IMR-90 (cell line): ENCODE measurements at places on chromosomes 1 and 21. TPM values are rescaled to one million over a fixed set of nuclear protein-coding genes. Genes with fewer than 3 reads are reported as not detected.

The CD34 gene
- 0.14 and 0.16 TPM in 2 replicates for polyA plus RNA-seq

The LRRC53 gene
- polyA plus RNA-seq, result not detected in 2 replicates

DNA sequence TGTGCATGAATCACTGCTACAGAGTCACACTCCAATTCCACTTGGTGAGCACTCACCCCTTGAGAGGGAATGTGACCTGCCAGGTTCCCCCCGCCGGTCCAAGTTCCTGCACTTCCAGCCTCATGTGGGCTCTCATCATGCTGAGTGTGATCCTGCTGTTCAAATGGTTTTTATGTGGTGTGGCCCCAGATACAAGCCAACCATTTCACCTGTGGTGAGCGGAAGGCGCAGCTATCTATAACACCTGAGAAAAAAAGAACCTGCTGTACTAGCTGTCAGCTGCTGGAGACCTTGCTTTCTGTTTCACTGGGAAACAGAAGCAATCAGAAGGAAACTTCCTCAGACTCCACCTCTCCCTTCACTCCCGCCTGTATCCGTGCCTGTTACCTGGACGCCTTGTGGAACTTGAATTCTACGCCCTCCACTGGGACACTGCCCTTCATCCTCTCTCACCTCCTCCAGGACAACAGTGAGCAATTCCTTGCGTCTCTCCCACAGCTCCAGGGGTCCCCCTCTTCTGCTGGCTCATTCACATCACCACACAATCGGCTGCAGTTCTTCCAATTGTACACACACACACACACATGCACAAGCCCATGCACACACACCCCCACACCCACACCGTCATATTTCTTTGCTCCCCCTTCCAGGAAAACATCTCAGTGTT is 64.4 kb upstream of the RPL11 start:
- no peak for DNase-seq

GRCh38 chr1:85404408-85404807 is 60.6 kb downstream of the DDAH1 start:
- no peak for DNase-seq

DNA sequence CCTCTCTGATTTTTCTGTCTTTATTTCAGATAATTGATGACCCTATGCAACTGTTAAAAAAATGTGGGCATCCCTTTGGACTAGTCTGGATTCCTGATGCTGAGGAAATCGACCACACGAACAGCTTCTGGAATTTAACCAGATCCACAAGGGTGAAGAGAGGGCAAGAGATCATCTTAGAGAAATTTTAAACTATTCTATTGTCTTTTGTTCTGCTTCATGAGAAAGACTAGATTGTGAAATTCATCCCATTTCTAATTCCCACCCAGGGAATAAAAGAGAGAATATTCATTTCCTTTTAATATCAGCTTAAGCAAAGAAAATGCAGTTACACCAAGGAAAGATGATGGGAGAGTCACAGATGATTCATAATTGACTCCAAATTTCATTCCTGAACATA is 71.8 kb downstream of the DUSP10 start:
- DNase-seq, result no peak

DNA sequence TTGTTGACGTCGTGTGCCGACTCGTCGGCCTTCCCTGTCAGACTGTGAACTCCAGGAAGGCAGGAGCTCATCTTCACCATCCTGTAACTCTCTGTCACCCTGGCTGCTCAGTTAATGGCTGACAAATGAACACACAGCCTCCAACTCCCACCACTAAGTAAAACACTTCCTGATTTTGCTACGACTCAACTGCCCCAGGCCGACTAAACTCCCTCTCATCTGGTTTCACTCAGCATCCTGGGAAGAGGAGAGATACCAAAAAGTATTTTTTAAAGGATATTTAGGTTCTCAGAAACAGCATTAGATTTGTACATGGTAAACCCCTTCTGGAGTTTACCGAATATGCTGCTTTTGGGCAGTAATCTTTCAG is 18.2 kb upstream of the LHX4 start:
- DNase-seq, result no peak

GRCh38 chr1:13699510-13699909 is 478 bp upstream of the PRDM2 start:
- DNase-seq, result no peak

- DNase-seq, result no peak
Measured at GRCh38 chr1:10734375-10734774, 62.1 kb downstream of the CASZ1 start.

DNA sequence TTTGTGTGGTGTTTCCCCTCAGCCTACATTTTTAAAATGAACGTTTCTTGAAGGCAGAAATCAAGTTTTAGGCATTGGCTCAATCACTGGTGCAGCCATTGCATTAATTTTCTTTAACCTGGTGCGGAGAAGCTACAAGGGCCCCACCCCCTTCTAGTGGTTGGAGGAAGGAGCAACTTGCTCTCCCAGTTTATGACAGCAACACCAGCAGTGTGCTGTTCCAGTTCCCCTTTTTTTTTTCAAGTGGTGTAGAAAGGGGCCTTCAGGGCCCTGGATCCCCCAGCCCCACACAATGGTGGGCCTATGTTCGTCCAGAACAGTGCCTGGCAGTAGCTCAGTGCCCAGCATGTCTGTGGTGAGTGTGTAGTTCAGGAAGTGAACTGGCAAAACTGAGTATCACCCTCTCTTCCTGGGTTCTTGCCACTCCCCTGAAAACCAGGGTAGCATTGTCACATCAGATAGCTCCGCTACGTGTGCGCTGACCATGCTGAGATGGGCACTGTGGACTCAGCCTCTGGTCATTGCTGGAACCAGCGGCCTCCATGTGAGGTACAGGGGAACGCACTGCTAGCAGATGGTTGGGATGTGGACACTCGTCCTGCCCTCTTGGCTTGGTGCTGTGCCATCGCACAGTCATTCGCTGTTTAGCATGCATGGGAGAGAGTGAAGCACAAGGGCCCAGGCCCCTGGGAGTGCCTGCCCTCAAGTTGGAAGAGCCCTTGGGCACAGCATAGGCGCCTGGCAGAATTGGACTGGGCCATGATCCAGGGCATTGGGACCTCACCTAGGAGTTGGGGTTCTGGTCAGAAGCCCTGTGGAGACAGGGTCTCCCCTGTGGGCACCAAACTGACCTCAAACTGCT is 7.2 kb downstream of the ARF1 start:
- no peak for DNase-seq

GRCh38 chr21:38759413-38759812 is 46.3 kb upstream of the ETS2 start:
- no peak for DNase-seq

DNA sequence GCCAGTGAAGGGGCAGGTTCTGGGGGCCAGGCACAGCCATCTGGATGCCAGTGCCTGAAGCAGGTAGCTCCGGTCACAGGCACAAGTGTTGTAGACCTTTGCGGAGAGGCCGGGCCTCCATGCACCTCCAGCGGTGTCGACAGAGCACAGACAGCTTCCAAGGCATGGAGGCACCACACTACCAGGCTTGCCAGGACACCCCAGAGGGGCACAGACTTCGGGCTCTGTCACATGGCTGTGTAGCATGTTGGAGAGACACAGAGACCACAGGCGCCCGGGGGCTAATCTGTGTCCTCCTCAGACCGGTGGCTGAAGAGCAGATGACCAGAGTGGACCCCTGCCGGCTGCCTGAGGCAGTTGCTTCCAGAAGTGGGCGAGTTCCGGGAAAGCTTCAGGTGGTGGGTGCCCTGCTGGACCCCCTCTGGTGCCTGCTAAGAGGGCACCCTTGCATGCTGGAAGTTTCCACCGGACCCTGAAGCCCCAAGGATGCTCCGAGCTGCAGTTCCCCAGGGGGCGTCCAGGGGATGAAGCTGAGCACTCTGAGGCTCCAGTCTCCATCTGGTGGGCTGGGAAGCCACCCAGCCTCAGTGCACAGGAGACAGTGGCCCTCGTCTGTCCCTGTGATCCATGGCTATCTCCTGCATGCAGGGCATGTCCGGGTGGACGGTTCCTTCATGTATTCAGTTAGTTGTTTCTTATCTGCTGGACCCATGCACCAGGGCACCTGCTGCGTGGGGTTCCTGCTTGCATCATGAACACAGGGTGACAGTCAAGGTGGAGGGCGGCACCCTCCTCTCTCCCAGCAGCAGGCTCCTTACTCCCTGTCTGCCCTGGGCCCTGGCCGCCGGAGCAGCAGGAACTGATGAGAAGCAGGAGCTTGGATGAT is 82.4 kb downstream of the OBSCN start:
- DNase-seq, result no peak
